Fibroblast of the conjunctiva (primary cell): ENCODE measurements at places on chromosomes 5 and 9.
A peak's percentile ranks its signal among the peaks of the same experiment; 100 is the strongest.

DNA sequence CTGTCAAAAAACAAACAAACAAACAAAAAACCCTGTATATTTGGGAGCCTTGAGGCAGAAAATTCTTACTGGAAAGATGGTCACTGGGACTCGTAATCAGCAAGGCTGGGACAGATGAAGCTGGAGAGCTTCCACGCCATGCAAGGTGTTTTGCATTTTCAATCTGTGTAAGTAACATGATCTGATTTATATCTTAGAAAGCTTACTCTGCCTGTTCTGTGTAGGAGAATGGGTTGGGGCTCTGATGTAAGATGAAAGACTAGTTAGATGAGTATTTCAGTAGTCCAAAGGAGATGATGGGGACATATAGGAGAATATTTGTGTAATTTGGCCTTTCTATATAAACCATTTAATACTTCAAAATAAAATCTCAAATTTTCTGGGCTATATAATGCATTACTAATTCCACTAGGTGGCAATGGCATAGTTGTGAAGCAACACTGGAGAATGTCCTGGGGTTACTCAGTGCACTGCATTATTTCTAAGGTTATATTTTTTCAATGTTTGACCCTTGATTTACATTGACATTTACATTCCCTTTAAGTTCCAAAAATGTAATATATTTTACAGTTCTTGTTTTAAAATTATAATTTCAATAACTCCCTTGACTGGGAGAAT lies 21.9 kb upstream of the FSD1L start:
- DNase-seq = no peak

GRCh38 chr5:141692919-141693725 lies 11.1 kb upstream of the ARAP3 start:
- no peak for DNase-seq

GRCh38 chr9:74755999-74756398 lies 131.7 kb downstream of the TRPM6 start:
- DNase-seq = no peak

DNA sequence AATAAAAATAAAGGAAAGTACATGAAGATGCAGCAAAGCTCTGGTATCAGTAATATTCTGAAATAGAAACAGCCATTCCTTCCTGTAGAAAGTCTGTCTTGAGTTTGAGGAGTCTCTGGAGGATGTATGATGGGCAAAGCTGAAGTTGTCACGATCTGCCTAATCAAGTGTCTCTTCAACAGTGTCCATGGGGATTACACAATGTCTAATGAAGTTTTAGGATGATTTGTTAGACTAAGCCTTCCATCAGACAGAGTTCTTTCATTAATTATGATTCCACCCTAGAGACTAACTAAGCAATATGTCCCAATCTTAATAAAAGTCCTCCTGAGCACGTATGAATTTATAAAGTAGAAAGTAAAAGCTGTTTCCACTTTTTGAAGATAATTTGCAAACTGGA lies 26.9 kb downstream of the PDE4D start:
- no peak for DNase-seq

DNA sequence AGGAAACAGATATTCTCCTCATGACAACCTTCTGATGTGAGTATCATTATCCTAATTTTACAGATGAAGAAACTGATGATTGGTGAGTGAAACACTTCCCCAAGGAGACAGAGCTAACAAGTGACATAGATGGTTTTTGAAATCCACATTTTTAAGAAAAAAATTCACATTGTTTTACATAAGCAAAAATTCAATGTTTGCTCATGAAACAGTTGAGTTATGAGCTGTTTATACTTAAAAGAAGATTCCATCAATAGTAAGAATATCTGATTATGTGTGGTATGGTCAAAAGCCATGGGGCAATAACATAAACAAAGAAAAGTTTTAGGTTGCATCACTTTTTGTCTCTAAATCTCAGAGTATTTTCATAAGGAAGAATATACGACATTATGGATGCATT lies 167.9 kb upstream of the PAPPA start:
- DNase-seq = no peak

DNA sequence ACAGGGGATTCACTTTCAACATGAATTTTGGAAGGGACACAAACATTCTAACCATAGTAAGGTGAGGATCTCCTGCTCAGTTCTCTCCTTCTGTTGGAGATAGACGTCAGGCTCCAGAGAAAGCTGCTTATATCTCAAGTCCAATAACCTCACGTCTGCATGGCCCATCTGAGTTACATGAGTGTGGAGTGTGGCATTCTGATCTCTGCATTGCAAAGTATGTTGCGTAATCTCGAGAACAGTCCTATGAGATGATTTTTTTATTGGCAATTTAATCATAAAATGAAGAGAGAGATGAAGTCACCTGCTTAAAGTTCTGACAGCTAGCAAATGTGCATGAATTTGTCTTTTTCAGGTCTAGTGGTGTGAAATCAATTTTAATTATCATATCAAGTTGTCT lies 118.8 kb downstream of the SLC12A2 start:
- no peak for DNase-seq

- DNase-seq = no peak
Measured at GRCh38 chr5:14595189-14595588, 13.6 kb downstream of the OTULINL start.

- no peak for DNase-seq
Measured at GRCh38 chr5:21071421-21071820, 1083.4 kb upstream of the CDH18 start.

DNA sequence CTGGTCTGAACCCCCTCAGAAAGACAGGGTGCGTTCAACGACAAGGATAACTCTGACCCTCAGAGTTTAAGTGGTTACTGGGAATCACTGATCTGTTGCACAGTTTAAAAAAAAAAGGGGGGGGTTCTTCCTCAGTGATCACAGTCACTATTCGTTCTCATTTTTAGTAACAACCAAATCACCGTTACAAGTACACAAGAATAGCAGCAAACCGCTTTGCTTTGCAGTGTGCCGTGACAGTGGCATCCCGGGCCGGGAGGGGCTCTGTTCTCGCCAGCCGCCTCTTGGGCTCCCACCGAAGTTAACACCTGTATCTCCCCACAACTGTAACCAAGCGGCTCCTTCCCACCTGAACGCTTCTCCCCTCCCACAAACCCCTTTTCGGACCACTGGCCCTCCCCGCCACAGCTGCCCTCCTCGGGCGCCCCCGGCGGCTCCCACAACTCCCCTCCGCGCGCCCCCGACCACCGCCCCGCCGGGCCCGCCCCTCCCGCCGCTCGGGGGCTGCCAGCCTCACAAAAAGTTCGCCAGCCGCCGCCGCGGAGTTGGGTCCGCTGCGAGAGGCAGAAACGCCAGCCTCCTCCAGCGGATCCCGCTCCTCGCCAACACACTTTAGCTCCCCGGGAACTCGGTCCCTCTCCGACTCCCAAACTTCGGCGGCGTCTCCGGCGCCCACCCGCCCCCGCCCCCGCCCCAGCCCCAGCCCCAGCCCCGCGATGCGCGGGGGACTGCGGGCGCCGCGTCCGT lies 1.2 kb downstream of the SSBP2 start:
- DNase-seq = no peak

GRCh38 chr5:140558542-140558941 lies 1.3 kb upstream of the SRA1 start:
- no peak for DNase-seq

GRCh38 chr9:76459694-76460635 lies 983 bp downstream of the GCNT1 start:
- DNase-seq = no peak

DNA sequence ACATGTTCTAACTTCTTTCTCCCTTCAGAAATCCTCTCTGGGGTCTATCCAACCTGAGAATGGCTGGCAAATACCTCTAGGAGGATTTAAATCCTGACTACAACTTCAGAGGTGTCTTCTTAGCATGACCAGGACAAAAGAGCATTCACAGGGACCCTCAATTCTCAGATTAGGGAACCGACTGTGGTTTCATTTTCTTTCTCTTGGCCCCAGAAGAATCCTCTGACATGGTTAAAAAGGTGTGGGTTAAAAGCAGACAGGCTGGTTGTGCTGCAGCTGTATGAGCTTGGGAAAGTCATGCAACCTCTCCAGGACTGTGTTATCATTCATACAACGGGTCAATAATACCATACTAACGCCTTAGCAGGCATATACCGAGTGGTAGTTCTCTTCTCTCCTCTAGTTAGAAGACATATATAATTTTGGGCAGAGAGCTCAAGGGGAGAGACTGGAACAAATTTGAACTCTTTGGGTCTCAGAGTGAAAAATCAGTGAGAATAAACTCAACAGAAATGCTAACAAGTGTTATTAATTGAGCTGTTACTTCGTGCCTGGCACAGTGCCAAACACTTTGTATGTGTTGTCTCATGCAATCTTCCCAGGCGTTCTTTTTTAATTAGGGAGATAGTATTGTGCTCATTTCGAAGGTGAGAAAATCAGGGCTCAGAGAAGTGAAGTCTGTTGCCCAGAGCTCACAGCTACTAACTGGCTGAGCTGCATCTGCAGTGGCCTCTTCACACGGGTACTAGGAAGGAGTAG lies 35.2 kb downstream of the INSYN2B start:
- DNase-seq = no peak

- no peak for DNase-seq
Measured at GRCh38 chr9:131937451-131937850, 142.2 kb downstream of the MED27 start.

- no peak for DNase-seq
Measured at GRCh38 chr9:98084396-98084795, 27.9 kb downstream of the NANS start.

- no peak for DNase-seq
Measured at GRCh38 chr5:55304584-55304983, 2.9 kb downstream of the DHX29 start.

GRCh38 chr9:18700714-18701113 lies 226.8 kb downstream of the ADAMTSL1 start:
- DNase-seq = no peak

GRCh38 chr9:89469003-89469402 lies 28.9 kb downstream of the SEMA4D start:
- no peak for DNase-seq

DNA sequence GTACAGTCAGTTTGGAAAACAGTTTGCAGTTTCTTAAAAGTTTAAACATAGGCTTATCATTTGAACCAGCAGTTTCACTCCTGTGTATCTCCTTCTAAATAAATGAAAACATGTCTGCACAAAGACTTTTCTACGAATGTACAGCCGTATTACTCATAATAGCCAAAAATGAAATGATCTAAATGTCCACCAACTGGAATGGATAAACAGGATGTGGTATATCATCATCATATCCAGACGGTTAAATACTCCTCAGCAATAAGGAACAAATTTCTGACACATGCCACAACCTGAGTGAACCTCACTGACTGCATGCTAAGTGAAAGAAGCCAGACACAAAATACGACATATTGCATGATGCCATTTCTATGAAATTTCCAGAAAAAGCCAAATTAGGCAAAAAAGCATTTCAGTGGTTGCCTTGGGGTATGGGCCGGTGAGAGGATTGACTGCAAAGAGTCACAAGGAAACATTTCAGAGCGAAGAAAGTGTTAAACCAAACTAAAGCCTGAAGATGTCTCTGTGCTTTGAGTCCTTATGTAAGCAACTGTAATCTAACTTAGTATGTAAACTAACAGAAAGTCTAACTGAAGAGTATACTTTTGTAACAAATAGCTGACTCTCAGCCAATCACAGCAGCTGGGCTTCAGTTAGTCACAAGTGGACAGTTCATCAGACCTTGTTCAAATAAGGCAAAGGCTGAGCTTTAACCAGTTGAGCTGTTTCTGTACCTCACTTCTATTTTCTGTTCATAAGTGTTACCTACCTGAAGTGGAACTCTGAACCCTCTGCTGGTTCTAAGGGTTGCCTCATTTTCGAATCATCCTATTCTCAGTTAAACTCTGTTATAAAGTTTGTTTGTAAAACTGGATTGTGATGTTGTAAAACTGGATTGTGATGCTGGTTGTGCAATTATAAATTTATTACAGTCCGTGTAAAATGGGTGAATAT lies 65.2 kb downstream of the TRIO start:
- DNase-seq = peak; percentile 73

DNA sequence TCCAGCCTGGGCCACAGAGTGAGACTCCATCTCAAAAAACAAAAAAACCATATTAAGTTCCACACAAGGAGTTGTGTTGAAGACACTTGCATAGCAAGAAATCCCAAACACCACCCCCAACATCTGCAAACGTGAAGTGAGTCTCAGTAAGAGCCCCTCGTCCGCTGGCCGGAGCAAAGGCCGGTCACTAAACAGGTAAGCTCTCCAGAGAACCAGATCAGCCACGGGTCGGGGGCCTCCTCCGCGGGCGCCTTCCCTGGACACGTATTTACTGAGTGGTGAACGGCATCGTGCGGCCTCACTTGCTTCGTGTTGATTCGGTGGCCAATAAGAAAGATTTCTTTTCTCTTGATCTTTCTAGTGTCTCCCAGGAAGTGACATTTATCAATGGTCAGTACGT lies 93.6 kb downstream of the MRPL36 start:
- no peak for DNase-seq

GRCh38 chr5:19002111-19002510 lies 985.9 kb downstream of the CDH18 start:
- no peak for DNase-seq

DNA sequence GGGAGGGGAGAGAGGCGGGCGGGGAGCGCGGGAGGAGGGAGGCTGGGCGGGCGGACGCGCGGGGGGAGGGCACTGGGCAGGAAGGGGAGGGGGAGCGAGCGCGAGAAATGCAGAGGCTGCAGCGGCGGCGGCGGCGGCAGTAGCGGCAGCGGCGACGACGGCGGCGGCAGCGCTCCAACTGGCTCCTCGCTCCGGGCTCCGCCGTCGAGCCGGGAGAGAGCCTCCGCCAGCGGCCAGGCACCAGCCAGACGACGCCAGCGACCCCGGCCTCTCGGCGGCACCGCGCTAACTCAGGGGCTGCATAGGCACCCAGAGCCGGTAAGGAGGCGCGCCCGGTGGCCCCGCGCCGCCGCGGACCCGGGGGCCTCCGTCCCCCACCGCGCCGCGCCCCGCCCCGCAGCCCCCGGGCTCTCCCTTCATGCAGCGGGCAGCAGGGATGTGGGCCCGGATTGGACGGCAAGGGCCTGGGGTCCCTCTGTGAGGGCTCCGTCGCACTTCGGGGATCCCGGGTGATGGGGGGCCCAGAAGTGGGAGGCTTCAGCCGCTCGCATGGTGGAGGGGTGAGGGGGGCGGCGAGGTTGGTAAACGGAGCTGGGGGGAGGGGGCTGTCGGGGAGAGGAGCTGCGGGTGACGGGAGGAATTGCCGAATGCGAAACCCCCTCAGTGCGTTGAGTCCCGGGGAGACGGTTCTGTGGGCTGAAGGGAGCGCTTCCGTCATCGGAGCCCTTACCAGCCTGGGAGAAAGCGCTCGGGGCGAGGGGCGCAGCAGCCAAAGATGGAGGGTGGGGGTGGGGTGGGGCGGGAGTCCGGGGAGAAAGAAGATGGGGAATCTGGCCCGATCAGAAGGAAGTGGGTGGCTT lies at the start of gene BASP1:
Gene BASP1 (plus strand): TSS at position 139 of the 860 bp plus-strand sequence. CDS start 57,586 bp downstream, outside the sequence.
- DNase-seq = no peak

- DNase-seq = no peak
Measured at GRCh38 chr5:142929587-142929986, 159.4 kb downstream of the ARHGAP26 start.
